ENCODE measurements at places on chromosomes 13 and 19.

- peaks cover 19% of the 10 kb centered on the region for H3K4me1 ChIP-seq
- peaks cover 6% of the 10 kb centered on the region for H3K27me3 ChIP-seq
- peak; percentile 34 for DNase-seq
Observed at GRCh38 chr19:679418-680286, 3.5 kb downstream of the FSTL3 start.

- H3K36me3 ChIP-seq: no peaks in the 10 kb centered on the region
- peak overlapping the region; percentile 90 for H3K4me3 ChIP-seq
- H3K27me3 ChIP-seq: no peaks in the 10 kb centered on the region
- H3K4me1 ChIP-seq: peaks cover 24% of the 10 kb centered on the region
Observed at GRCh38 chr13:23695711-23696464, 125.7 kb downstream of the TNFRSF19 start.

GRCh38 chr19:47190167-47190727 is 40.8 kb downstream of the BBC3 start:
- peaks cover 5% of the 10 kb centered on the region for H3K36me3 ChIP-seq
- H3K4me3 ChIP-seq: peak overlapping the region; percentile 64
- peak; percentile 69 for DNase-seq
- H3K4me1 ChIP-seq: peaks cover 65% of the 10 kb centered on the region
- no peaks in the 10 kb centered on the region for H3K27me3 ChIP-seq

- no peak overlapping the region for H3K27ac ChIP-seq
- no peaks in the 10 kb centered on the region for H3K27me3 ChIP-seq
- DNase-seq: no peak
Observed at GRCh38 chr13:42275506-42275905, 3.6 kb downstream of the AKAP11 start.

- no peaks in the 10 kb centered on the region for H3K4me1 ChIP-seq
- no peak for DNase-seq
- no peaks in the 10 kb centered on the region for H3K36me3 ChIP-seq
- H3K27me3 ChIP-seq: no peaks in the 10 kb centered on the region
Observed at GRCh38 chr13:89279374-89279773, 1608.2 kb downstream of the SLITRK5 start.

- no peaks in the 10 kb centered on the region for H3K36me3 ChIP-seq
- H3K4me1 ChIP-seq: no peaks in the 10 kb centered on the region
- no peak overlapping the region for H3K27ac ChIP-seq
- no peak for DNase-seq
Observed at GRCh38 chr13:84821261-84821660, 939.0 kb upstream of the SLITRK1 start.

DNA sequence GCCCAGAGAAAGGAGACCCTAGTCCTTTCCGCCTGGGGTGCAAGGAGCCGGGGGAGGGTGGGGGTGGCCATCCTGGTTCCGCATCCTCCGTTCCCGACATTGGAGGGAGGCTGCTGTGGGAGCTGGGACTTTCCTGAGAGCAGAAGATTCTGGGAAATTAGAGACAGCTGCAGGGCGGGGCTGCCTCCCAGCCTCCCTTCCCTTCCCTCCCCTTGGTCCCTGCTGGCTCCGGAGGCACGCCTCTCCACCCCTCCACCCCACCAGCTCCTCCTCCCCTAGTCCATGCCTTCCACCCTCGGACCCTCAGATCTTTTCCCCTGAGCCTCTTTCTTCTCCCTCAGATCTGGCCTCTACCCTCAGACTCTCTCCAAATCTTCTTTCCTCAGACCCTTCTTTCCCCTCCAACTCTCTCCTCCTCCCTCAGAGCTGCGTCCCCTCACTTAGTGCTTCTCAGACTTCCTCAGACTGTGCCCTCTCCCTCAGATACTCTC is 3.1 kb upstream of the BCL3 start:
- DNase-seq: no peak
- H3K36me3 ChIP-seq: peaks cover 2% of the 10 kb centered on the region
- H3K27me3 ChIP-seq: no peaks in the 10 kb centered on the region
- peaks cover 46% of the 10 kb centered on the region for H3K4me1 ChIP-seq
- peak overlapping the region; percentile 96 for H3K27ac ChIP-seq
- H3K4me3 ChIP-seq: peak overlapping the region; percentile 11

DNA sequence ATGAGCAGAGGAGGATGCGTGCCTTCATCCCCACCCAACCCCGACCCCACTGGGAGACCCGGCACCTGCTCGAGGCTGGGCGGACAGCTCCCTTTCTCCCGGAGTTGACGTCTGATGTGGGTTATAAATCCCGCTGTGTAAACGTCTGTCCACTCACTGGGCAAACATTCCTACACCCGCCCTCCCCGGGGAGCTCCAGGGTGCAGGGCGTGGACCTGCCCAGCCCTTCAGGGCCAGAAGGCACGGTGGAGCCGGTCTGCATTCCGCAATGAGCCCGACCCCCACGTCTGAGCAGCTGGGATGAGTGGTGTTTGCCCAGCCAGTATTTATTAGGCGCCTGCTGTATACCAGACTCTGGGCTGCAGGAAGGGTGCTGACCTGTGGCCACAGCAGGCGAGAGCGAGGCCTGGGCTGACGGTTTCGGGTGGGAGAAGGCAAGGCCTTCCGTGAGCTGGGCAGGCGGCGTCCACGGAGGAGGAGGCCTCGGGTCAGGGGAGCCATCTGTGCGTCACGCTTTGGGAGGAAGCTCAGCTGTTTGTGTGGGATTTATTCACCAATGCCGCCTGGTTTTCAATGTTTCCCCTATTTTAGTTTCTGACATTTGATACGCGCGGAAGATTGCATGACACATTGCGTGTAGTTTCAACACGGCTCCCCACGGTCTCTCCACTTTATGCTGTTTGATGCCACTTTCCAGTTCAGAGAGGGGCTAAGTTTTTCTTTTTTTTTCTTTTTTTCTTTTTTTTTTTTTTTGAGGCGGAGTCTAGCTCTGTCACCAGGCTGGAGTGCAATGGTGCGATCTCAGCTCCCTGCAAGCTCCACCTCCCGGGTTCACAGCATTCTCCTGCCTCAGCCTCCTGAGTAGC is 2.0 kb downstream of the MISP start:
- no peak for DNase-seq
- H3K27ac ChIP-seq: no peak overlapping the region
- no peaks in the 10 kb centered on the region for H3K36me3 ChIP-seq
- no peak overlapping the region for H3K4me3 ChIP-seq

DNA sequence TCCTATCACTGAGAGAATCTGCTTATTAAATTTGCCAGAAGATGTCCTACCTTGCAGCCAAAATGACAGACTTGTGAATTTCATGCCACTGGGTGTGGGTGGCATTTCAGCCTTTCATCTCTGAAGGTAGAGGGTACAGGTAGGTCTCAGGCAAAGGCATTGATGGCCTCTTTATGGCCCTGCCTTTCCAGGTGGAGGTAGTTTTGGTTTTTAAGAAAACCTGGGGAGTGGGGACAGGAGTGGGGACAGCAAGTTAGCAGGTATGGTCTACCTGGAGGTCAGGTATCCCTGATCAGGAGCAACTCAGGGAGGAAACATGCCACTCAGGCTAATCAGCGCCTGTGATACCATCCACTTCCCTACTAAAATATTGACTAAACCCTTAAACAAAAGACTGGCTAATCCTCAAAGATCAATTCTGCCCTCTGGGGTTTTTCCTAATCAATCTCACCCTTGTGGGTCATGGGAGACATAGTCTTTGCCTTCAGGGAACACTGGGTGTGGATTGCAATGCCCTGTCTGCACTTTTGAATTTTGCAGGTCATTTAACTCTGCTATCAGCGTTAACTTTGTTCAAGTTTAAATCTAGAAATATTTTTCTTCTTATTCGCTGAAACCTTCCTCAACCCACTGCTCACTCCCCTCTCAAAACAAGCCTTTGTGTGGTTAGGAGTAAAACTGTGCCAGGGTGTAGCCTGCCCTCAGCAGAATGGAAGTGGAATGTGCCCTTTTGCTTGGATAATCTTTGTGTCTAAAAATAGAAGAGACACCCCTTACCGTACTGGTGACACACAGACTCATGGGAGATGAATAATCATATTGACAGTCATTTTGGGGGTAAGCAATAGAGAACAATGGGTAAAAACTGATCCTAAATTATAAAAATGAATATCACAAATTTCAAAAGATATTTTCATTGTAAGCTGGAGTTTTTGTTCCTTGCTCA is 233.7 kb downstream of the COG6 start:
- no peak overlapping the region for H3K4me3 ChIP-seq
- peaks cover 30% of the 10 kb centered on the region for H3K4me1 ChIP-seq
- no peak overlapping the region for H3K27ac ChIP-seq
- no peak for DNase-seq

GRCh38 chr13:76533251-76533650 is 353.0 kb downstream of the KCTD12 start:
- no peak for DNase-seq
- no peak overlapping the region for H3K4me3 ChIP-seq
- H3K27me3 ChIP-seq: peaks cover 7% of the 10 kb centered on the region
- H3K36me3 ChIP-seq: no peaks in the 10 kb centered on the region

DNA sequence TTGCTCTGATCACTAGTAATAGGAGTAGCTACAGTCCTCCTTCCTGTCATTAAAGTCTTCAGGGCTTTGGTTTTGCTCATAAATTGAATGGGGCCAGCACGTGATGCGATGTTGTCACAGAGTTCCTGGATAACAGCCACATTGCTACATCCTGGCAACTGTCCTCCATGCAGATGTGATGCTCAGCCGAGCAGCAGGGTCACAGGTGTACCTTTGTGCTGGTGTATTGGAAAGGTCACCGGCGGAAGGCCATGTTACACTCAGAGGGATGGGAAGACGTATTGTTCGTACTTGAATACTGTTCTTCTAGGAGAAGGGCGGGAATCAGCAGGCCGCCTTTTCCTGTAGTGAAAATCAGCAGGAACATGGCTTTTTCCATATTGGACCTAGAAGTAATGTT is 713.8 kb upstream of the GPC6 start:
- H3K36me3 ChIP-seq: no peaks in the 10 kb centered on the region
- H3K4me3 ChIP-seq: no peak overlapping the region
- no peaks in the 10 kb centered on the region for H3K4me1 ChIP-seq

- peak overlapping the region; percentile 22 for H3K27ac ChIP-seq
- DNase-seq: no peak
- peaks cover 28% of the 10 kb centered on the region for H3K4me1 ChIP-seq
Observed at GRCh38 chr13:73918691-73919090, 215.5 kb downstream of the KLF12 start.

DNA sequence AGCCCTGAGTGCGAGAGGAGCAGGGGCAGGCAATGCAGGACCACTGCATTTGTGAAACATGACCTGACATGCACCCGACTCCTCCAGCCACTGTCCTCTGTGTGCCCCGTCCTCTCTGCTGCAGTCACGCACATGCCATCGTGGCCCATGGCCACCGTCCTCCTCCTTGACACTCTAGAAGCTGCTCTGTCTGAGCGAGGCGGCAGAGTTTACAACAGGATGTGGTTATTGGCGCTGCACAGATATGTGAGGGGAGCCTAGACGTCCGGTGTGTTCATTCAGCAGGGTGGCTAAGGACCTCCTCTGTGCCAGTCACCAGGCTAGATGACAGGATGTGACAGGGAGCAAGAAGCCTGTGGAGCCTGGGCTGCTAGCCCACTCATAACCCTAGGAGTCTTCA is 277.8 kb downstream of the FOXO1 start:
- peak overlapping the region; percentile 89 for H3K4me3 ChIP-seq
- H3K27ac ChIP-seq: peak overlapping the region; percentile 98
- H3K36me3 ChIP-seq: no peaks in the 10 kb centered on the region
- no peaks in the 10 kb centered on the region for H3K27me3 ChIP-seq

DNA sequence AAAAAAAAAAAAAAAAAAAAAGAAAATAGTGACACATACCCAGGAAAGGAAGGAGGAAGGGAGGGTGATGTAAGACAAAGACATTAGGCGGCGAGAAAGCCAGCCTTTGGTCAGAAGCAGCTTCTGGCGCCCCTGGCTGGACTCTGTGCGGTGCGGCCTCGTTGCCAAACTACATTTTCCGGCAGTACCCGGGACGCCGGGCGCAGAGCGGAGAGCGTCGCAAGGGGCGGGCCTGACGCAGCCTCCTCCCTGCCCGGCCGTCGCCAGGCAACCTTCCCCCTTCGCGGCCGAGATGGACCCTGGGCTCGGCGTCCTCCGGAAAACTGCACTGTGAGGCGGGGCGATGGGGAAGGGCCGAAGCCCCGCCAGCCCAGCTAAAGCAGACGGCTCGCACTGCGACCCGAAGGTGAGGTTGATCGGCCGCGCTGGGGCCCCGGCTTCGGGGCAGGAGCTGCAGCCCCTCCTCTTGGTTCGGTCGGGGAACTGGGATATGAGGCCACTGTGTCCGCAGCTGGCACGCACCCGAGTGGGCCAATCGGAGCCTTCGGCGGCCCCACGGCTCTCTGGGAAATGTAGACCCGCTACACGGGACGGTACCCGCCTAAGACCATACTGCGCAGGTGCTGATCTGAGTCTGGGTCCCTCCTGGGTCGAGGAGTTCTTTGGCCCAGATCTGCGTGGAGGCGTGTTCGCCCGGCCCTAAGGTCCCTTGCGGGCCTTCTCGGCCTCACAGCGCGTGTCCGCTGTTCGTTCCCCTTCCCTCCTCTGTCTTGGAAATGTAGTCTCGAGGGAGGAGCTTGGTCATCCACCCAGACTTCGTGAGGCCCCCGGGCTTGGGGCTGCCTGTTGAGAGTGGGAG is 2.3 kb upstream of the MZF1 start:
- H3K36me3 ChIP-seq: no peaks in the 10 kb centered on the region
- peak overlapping the region; percentile 90 for H3K4me3 ChIP-seq
- peaks cover 41% of the 10 kb centered on the region for H3K4me1 ChIP-seq
- H3K27me3 ChIP-seq: no peaks in the 10 kb centered on the region
- DNase-seq: peak; percentile 73

- H3K36me3 ChIP-seq: no peaks in the 10 kb centered on the region
- H3K4me3 ChIP-seq: no peak overlapping the region
- no peak overlapping the region for H3K27ac ChIP-seq
- H3K4me1 ChIP-seq: peaks cover 2% of the 10 kb centered on the region
- peaks cover 5% of the 10 kb centered on the region for H3K27me3 ChIP-seq
Observed at GRCh38 chr19:7263521-7263920, 30.7 kb downstream of the INSR start.

- H3K4me1 ChIP-seq: peaks cover 65% of the 10 kb centered on the region
- H3K27me3 ChIP-seq: no peaks in the 10 kb centered on the region
- H3K4me3 ChIP-seq: peak overlapping the region; percentile 75
- DNase-seq: no peak
- H3K27ac ChIP-seq: peak overlapping the region; percentile 98
Observed at GRCh38 chr13:46296115-46296822, 84.5 kb downstream of the LRRC63 start.

- no peak overlapping the region for H3K4me3 ChIP-seq
- DNase-seq: no peak
- H3K4me1 ChIP-seq: no peaks in the 10 kb centered on the region
- no peak overlapping the region for H3K27ac ChIP-seq
- no peaks in the 10 kb centered on the region for H3K27me3 ChIP-seq
Observed at GRCh38 chr13:78382491-78382890, 220.9 kb downstream of the POU4F1 start.

DNA sequence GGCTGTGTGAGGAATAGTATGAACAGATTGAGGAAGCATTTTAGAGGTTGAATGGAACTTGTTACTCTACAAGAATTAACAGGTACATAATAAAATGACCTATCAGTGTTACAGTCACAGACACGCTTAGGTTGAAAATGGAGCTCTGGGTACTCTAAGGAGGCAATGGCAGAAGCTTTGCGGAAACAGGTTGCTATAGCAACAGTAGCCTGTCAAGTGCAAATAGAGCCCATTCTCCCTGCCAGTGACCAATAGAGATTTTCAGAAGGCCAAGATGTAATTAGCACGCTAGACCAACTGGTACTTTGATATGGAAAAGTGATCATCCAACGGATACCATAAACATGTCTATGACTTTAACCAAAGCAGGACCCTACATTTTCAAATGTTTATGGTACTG is 148.5 kb upstream of the FREM2 start:
- no peak overlapping the region for H3K27ac ChIP-seq
- H3K4me1 ChIP-seq: no peaks in the 10 kb centered on the region
- peaks cover 4% of the 10 kb centered on the region for H3K27me3 ChIP-seq
- no peak overlapping the region for H3K4me3 ChIP-seq
